ENCODE measurements at places on chromosomes 7 and 10. TPM values are rescaled to one million over a fixed set of nuclear protein-coding genes. Genes with fewer than 3 reads are reported as not detected.

DNA sequence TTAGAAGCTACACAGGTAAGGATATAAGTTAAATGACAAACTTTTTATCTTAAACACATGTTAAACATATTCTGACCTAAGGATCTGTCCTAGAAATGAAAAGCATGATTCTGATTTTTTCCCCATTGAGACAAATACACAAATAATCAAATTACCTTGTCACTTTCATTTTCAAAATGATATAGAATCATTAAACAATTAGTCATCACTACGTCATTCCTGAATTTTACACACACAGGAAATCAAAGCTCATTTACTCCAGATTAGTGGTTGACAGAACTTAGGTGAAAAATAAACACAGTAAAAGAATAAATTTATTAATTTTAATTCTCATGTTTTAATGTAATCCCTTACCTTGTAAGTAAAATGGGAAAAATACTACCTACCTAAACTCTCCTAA is 89.0 kb downstream of the AASS start:
- no peak for DNase-seq

- no peak for DNase-seq
Observed at GRCh38 chr7:106704000-106704840, 43.3 kb upstream of the CCDC71L start.

- DNase-seq: no peak
Observed at GRCh38 chr10:132788180-132788830, 2.4 kb upstream of the NKX6-2 start.

DNA sequence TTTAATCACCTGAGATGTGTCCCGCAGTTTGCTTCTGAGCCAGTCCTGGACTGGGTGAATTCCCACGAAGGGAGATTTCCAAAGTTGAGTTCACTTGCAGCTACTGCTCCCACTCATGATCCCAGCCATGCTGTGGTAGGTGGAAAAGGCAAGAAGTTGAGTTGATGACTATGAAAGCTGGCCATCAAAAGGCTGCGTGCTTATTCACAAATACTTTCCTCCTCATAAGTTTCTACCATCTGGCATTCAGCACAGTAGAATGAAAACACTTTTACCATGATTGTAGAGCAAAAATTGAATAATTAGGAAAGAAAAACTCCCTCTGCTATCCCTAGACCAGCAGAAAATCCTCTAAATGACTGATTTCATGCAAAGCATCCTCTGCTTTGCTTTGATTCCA is 281.8 kb downstream of the INHBA start:
- DNase-seq: no peak

- no peak for DNase-seq
Observed at GRCh38 chr7:132544025-132544424, 32.2 kb downstream of the PLXNA4 start.

The AKR1D1 gene
- not detected for total RNA-seq

Measured in lower leg skin (tissue), 4 donors.